ENCODE measurements at places on chromosomes 2 and 18.

GRCh38 chr2:20419007-20419576 lies 27.8 kb upstream of the RHOB start:
- DNase-seq: no peak

- no peak for DNase-seq
Measured at GRCh38 chr2:156339865-156340264, 7.3 kb upstream of the NR4A2 start.

DNA sequence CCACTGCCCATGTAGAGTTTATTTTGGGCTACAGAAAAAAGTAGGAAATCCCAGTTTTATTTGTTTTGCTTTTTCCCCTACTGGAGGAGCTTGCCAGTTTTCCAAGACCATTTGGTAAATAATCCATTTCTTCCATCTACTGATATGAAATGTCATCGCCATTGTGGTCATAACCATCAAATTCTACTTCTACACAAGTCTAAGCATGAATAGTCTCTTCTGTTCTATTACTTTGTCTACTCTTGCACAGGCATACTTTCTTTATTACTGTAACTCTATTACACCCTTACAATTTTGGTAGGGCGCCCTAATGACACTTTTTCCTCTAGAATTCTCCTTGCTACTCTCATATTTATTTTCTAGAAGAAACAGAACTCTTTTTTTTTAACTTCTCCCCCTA lies 120.7 kb downstream of the ATAD2B start:
- no peak for DNase-seq

DNA sequence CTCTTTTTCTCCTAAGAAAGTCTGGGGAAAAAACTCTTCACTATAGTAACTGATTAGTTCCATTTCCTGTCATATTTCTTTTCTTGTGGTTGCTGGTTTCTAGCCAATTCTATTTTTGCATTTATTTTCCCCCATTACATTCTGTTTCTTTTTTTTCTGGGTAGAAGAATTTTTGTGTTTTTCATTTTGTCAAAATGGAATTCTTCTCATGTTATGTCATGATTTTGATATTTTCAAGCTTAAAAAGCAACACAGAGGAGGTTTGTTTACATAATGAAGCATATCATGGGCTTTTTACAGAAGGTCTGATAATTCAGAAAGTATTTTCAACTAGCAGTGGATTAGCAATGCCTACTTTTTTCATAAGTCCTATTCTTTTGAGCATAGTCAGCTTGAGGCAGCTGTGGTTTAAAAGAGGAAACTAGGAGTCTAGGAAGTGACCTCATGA lies 102.0 kb downstream of the MAP2 start:
- no peak for DNase-seq

- DNase-seq: no peak
Measured at GRCh38 chr18:41587976-41588375, 367.1 kb upstream of the PIK3C3 start.

DNA sequence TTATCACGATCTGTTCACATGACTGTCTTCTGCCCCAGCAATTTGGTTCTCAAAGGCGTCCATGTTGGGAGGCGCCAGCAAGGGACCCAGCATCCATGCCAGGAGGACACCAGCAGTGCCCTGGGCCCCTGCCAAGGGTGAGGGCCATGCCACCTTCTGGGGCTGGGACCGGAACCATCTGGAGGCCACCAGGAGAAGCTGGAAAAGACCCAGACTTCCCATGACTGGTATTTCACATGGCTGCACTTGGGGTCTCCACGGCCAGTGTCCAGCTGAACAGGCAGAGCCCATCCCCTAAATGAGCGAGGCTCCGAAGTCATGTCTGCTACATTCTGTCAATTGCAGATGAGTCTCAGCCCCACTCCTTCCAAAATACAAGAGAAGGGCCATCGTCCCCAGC lies 306.8 kb upstream of the HS6ST1 start:
- DNase-seq: no peak

- no peak for DNase-seq
Measured at GRCh38 chr2:152445791-152446201, 110.8 kb downstream of the FMNL2 start.

- no peak for DNase-seq
Measured at GRCh38 chr2:33478968-33479731, 2.7 kb downstream of the RASGRP3 start.

- DNase-seq: no peak
Measured at GRCh38 chr2:194077366-194077765, 1579.7 kb upstream of the SLC39A10 start.

DNA sequence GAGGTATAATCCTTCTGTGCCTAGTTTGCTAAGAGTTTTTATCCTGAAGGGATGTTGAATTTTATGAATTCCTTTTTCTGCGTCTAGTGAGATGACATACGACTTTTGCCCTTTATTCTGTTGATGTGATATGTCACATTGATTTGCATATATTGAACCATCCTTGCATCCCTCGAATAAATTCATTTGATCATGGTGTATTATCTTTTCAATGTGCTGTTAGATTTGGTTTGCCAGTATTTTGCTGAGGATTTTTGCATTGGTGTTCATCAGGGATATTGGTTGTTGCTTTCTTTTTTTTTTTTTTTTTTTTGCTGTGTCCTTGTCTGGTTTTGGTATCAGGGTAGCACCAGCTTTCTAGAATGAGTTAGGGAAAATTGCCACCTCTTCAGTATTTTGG lies 9.1 kb downstream of the GCC2 start:
- no peak for DNase-seq

DNA sequence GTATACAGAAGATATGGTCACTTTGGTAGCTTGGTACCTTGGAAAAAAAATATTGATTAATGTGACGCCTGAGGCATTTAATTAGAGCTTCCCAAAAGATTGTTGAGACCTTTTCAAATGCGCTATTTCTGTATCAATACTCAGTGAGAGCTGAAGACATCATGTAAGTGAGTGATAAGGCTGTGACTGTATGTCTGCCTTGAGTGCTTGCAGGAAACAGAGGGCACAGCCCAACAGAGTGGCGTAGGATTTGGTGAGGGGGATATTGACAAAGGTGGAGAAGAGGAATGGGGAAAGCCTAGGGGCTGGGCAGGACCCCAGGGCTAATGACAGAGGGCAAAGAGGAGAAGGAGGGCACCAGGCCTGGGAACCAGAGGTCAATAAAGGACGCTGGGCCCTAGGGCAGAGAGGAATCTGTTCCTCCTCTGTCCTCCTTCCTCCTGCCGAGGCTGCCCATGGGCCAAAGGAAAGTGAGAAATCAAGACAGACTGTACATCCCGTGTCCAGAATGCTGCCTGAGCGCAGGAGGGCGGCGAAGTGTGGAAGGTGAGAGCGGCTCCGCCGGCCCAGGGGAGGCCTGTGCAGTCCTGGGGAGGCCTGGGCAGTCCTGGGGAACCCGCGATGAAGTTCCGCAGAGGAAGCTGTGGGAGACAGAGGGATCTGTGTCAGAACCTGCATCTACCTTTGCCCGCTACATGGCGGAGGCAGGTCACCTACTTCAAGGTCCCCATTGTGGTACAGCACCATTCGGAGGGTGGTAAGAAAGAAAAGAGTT lies 228.6 kb upstream of the PIEZO2 start:
- no peak for DNase-seq

- no peak for DNase-seq
Measured at GRCh38 chr18:26756556-26756955, 109.0 kb downstream of the AQP4 start.

GRCh38 chr2:234879671-234880455 lies 72.0 kb upstream of the SH3BP4 start:
- DNase-seq: no peak

DNA sequence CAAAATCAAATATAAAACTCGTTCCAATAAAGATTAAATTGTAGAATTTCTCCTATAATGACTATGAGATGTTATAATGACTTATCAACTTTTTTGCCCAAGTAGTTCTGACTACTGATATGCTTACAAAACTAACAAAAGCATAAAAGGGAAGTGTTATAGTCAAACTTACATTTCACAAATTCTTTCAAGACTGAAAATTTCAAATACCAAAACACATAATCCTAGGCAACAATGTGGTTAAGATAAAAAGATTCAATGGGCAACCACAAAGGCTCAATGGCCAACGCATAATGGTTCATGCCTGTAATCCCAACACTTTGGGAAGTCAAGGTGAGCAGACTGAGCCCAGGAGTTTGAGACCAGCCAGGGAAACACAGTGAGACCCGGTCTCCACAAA lies 135.7 kb downstream of the USP34 start:
- no peak for DNase-seq

DNA sequence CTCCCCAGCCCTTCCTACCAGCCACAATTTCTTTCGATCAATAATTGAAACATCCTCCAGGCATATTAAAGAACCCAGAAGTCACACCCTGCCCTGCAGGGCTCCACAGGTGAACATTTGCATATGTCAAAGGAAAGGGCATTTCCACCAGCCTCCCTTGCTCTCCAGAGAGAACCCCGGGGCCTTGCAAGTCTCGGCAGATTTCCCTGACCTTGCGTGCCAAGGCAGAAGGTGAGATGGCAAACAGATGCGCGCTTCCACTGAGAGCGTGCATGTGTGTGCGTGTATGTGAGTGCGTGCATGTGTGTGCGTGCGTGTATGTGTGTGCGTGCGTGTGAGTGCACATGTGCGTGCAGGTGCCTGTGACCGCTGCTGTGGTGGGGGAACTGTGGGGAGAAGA lies 120.3 kb downstream of the INO80D start:
- DNase-seq: no peak

- DNase-seq: no peak
Measured at GRCh38 chr2:86764661-86765309, 25.9 kb downstream of the CD8A start.

DNA sequence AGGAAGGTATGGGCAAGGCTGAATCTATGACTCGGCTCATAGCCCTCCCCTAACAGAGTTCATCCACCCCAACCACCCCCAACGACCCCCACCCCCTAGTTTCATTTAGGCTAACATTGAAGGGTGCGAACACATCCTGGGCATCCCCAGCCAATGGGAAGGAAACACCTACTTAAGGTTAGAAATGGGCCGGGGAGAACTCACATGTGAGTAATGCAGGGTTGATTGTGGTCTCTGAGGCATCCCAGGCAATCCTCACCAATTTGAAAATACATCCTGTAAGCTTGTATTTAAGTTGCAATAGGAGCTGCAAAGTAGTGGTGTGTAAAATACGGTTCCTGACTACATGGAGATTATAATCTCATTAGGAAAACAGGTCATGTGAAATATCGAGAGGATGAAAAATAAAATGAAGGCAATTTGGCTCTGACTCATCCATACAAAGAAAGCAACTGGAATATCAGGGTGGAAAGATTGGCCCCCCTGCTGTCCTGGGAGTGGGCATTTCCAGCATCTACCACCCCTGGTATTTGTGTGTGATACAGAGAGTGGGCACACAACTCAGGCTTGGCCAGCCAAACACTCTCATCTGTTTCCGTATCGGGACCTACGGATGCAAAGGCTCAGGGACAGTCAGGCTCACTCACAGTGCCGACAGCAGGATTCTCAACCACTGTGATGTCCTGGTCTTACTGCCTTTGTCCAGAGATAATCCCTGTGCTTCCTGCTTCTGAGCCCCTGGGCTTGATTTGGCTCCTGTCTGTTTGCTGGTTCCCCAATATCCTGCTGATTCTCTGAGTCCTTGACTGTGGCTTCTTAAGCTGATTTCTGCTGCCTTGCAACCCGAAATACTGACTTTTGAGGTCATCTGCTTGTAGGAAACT lies 90.0 kb upstream of the NCKAP5 start:
- no peak for DNase-seq

- DNase-seq: no peak
Measured at GRCh38 chr2:183105402-183106134, 18.7 kb upstream of the NUP35 start.

DNA sequence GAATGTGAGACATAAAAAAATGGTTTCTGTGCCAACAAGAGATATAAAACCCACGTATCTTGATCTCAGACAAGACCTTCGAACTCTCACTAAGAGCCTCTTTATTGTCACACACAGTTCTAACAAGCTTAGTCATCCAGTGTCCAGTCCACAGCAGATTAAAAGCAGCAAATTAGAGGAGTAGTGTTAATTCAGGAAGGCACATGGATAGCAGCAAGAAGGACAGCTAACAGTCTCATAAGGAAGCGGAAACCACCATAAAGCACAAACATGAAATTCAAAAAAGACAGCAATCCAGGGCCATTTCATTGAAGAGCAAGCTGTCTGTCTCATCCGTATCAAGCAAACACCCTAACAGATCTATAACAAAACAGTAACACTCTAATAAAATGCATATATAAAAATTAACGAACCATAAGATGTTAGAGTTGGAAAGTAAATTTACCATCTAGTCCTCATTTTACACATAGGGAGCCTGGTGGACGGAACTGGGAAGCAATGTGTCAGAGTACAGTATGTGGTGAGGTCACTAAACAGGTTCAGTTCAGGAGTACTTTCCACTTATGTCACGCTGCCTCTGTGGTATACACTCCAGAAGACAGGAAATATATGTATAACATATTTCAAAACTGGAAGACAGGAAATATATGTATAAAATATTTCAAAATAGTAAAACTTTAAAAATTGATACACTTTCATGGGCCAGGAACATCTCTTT lies 18.3 kb downstream of the AAK1 start:
- no peak for DNase-seq

GRCh38 chr2:163044114-163044513 lies 205.5 kb upstream of the KCNH7 start:
- DNase-seq: no peak

DNA sequence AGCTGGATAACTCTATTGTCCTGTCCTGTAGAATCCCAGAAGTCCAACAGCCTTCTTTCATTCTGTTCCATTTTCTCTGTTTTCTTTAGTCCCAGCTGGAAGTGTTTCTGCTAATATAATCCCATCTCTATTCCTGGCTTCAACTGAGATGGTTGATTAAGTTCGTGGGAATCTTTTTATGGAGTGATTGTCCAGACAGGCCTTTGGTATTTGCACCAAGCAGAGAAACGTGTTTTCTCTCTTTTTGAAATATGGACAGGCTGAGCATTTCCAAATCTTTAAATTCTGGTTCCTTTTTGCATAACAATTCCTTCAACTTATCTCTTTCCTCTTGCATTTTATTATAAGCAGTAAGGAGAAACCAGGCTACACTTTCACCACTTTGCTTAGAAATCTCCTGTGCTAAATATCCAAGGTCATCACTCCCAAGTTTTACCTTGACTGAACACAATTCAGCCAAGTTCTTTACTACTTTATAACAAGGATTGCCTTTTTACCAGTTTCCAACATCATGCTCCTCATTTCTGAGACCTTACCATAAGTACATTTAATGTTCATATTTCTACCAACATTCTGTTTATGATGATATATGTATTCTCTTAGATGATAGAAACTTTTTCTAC lies 108.8 kb downstream of the ZFP36L2 start:
- DNase-seq: no peak

GRCh38 chr2:167423731-167424130 lies 535.5 kb downstream of the XIRP2 start:
- DNase-seq: no peak

- no peak for DNase-seq
Measured at GRCh38 chr18:36650906-36651305, 177.9 kb downstream of the TPGS2 start.
